Pulmonary artery endothelial cell (primary cell): ENCODE measurements at places on chromosomes 3 and 15. TPM values are rescaled to one million over a fixed set of nuclear protein-coding genes. Genes with fewer than 3 reads are reported as not detected.

DNA sequence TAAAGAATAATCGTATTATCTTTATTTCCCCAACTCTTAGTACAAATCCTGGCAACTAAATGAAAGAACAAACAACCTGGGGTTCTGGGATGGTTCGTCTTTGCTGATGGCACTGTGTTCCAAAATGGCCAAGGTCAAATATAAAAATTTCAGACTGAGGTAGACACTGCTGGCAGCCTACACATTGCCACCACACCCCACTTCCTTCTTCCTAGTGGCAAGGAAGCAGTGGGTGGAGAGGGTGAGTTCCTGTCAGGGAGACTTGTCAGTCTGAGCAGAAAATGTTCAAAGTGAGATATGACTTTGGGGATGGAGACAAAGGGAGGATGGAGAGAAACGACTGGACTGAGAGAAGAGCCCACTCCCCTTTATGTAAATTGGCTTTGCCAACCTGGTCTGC is 69.6 kb downstream of the LMCD1 start:
- no peak for DNase-seq

The MELTF gene
- 5.0 and 9.3 TPM in 2 replicates for total RNA-seq

The STRA6 gene
- not detected in 2 replicates for total RNA-seq

The FRMD5 gene
- total RNA-seq, result 25.1 and 33.3 TPM in 2 replicates

GRCh38 chr3:129820587-129820986 is 72.9 kb downstream of the TMCC1 start:
- no peak for DNase-seq

The SLC22A14 gene
- total RNA-seq, result under 0.01 and 0.14 TPM in 2 replicates

GRCh38 chr15:61654002-61654740 is 406.1 kb downstream of the VPS13C start:
- DNase-seq, result no peak

The DNASE1L3 gene
- 0.07 and 0.20 TPM in 2 replicates for total RNA-seq

GRCh38 chr15:70907784-70908471 is 15.3 kb downstream of the LRRC49 start:
- DNase-seq, result no peak

- no peak for DNase-seq
Observed at GRCh38 chr3:194755671-194756459, 70.2 kb downstream of the FAM43A start.

GRCh38 chr15:67161412-67161811 is 93.0 kb downstream of the AAGAB start:
- DNase-seq, result no peak

GRCh38 chr3:67015702-67016484 is 17.8 kb downstream of the KBTBD8 start:
- DNase-seq, result no peak

The PRSS50 gene
- total RNA-seq, result not detected in 2 replicates

GRCh38 chr3:77837456-77838025 is 797.6 kb downstream of the ROBO2 start:
- DNase-seq, result no peak

GRCh38 chr15:62068810-62069167 is 2.0 kb downstream of the C2CD4A start:
- DNase-seq, result no peak

- DNase-seq, result peak; percentile 22
Observed at GRCh38 chr3:129837065-129837642, 56.4 kb downstream of the TMCC1 start.

The SMAD6 gene
- total RNA-seq, result 14.9 and 18.9 TPM in 2 replicates

The RTP1 gene
- total RNA-seq, result not detected in 2 replicates

The SCAPER gene
- 5.9 and 7.7 TPM in 2 replicates for total RNA-seq

The RAB6B gene
- 0.99 and 1.2 TPM in 2 replicates for total RNA-seq

The UBE3A gene
- 60.8 and 70.2 TPM in 2 replicates for total RNA-seq

DNA sequence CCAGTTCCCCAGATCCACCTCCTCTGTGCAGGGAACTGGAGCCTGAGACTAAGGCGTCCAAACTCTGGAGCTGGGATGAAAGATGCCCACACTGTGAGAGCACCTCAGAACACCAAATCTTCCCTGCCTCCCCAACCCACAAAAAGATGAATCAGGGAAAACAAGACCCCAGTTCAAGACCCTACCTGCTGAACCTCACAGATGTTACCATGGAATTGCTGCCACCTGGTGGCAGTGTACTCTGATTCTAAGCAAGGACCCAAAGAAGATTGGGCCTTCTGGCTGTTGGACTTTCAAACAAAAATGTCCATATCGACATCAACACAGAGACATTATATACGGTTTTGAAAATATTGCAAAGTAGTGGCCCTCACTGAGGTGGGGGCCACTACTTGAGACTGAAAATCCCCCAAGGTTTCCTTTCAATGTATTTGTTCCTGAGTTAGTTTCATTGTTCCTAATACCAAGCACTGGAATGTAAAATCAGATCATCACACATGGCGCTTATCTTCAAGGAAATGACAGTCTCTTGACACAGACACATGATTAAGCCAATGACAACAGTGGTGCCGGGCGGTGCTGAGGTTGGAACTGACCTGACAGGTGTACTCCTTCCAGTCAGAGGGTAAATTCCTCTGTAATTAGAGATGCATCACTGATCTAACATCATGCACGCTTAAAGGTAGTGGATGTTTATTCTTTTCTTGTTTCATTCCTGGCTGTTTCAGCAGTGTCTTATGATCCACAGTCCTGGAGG is 67.6 kb downstream of the SLC6A11 start:
- no peak for DNase-seq

The LRRIQ4 gene
- 0.07 TPM in 1 of 2 replicates, not detected in the other for total RNA-seq

DNA sequence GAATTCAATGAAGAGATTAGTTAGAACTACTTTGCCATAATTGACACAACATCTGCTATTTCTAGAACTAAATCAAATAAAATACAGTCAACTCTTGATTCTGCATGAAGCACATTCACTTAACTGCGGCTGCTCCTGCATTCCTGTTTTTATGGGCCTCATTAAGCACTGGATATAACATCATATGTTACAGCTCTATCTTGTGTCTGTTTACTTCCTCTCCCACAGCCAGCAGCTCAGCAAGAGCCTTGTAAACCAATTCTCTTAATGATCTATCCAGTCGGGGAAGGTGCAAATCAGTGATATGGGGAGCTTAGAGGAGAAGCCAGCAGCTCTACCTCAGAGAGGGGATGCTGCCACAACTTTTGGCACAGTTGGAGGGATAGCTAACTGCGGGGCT is 329.2 kb downstream of the ARRDC4 start:
- no peak for DNase-seq

- DNase-seq, result no peak
Observed at GRCh38 chr3:75938921-75939320, 153.6 kb upstream of the ZNF717 start.

DNA sequence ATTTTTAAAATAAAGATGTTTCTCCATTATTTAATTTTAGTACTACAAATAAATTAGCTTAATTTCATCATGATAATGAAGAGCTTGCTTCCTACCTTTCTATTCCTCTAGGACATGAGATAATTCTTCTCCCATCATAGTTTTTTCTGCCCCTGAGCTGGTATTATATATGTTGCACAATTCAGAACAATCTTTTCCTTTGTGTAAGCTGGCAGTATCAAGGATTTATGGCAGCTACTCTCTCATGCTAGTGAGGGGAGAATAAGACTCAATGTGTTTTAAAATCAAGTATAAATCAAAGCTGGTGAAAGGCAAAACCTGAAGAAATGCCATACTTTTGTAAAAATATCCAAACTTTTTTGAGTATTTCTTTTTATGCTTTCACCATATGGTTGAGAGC is 1405.3 kb downstream of the SI start:
- no peak for DNase-seq

The COX17 gene
- total RNA-seq, result 24.1 and 39.3 TPM in 2 replicates

The SMCO1 gene
- 0.07 TPM in 1 of 2 replicates, not detected in the other for total RNA-seq

GRCh38 chr3:70603103-70603502 is 290.7 kb upstream of the MDFIC2 start:
- no peak for DNase-seq

- no peak for DNase-seq
Observed at GRCh38 chr3:122668930-122669730, 11.5 kb upstream of the PARP14 start.

- no peak for DNase-seq
Observed at GRCh38 chr3:31861826-31862225, 119.2 kb downstream of the OSBPL10 start.

GRCh38 chr3:162317046-162317445 is 820.4 kb downstream of the OTOL1 start:
- no peak for DNase-seq

GRCh38 chr15:57881361-57881760 is 174.8 kb downstream of the POLR2M start:
- DNase-seq, result no peak

The RPL22L1 gene
- 74.4 and 119 TPM in 2 replicates for total RNA-seq

DNA sequence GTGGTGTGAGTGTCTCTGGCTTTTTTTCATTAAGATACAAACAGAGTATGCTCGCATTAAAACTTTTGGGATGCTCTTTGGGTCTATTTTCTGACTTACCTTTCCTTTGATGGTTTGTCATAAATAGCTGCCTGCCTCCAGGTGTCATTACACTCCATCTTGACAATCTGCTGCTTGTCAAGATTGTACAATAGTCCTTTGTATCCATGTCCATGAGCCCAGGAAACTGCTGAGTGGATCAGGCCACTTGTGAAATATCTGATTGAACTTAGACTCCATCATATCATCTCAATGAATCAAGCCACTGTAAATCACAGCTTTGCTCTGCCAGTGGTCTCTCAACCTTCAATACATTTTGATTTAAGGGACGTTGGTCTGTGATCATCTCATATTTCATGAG is 135.2 kb downstream of the ECT2 start:
- DNase-seq, result no peak
